HCT116 (cell line): ENCODE measurements at places on chromosomes 1 and 21.

- peak; percentile 35 for DNase-seq
Observed at GRCh38 chr1:6108937-6109614, 63.4 kb downstream of the KCNAB2 start.

- DNase-seq: no peak
Observed at GRCh38 chr1:177620636-177621190, 349.1 kb downstream of the SEC16B start.

- no peak for DNase-seq
Observed at GRCh38 chr1:157893686-157894085, 52.1 kb upstream of the CD5L start.

DNA sequence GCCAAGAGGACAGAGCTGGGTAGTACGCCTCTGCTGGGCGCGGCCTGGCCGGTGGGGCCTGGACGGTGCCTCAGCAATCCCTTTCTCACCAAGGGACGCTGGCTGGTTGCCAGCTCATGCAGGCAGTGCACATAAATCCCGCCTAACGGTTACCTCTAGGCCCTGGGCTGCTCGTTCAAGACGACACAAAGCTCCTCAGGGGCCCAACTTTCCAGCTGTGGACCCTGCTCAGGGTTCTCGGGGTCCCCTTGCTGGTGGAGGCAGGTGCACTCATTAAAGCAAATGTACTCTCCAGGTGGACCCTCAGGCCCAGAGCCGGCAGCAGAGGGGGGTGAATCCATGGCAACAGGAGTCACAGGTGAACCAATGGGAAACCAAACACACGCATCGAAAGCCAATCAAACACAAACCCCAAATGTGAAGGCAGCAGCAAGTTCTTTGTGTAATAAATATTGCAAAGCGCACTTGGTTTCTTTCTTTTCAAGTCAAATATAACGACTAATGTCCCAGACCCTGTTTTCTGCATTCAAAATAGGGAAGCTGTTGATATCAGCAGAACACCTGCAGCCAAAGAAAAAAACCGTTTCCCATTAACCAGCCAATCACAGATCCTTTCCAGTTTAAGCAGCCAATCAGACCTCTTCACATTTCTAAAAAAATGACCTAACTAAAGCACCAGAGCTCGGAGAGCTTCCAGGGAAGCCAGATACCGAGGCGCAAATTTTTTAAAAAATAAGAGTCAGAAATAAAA, 26.1 kb upstream of the CLSTN1 start:
- no peak for DNase-seq

DNA sequence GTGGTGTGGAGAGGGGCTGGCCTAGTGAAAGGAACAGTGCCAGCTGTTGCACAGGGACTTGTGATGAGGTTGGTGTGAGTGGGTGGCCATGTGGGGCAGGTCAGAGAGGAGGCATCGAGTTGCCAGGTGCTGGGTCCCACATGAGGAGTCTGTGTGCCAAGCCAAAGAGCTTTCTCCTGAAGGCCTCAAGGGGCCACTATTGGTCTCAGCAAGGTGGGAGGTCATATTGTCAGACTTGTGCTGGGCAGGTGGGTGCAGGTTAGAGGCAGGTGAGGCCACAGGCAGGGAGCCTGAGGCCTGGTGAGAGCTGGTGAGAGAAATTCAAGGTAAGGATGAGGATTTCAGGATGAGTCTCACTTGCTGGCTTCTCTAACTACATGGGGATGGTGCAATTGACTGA, 256.8 kb downstream of the DISC1 start:
- no peak for DNase-seq

- no peak for DNase-seq
Observed at GRCh38 chr1:67570486-67571143, 114.4 kb upstream of the GADD45A start.

DNA sequence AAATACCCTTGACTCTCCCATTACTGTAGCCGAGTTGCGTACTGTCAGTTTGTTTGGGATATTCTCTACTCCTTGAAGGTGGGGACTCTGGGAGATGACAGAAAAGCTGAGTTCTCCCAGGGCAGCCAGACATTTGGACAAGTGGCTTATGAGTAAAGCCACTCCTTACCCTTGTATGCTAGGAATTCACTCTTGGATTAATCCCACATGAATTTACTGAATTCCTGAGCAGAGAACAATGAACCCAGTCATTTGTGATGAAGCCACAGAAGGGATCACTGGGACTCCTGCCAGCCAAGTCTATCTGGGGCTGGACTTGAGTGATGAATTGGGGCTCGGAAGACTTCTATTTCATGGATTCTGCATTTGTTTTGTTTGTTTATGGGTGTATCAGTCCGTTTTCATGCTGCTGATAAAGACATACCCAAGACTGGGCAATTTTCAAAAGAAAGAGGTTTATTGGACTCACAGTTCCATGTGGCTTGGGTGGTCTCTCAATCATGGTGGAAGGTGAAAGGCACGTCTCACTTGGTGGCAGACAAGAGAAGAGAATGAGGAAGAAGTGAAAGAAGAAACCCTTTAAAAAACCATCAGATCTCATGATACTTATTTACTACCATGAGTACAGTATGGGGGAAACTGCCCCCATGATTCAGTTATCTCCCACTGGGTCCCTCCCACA, 25.1 kb downstream of the C1orf116 start:
- peak; percentile 85 for DNase-seq

DNA sequence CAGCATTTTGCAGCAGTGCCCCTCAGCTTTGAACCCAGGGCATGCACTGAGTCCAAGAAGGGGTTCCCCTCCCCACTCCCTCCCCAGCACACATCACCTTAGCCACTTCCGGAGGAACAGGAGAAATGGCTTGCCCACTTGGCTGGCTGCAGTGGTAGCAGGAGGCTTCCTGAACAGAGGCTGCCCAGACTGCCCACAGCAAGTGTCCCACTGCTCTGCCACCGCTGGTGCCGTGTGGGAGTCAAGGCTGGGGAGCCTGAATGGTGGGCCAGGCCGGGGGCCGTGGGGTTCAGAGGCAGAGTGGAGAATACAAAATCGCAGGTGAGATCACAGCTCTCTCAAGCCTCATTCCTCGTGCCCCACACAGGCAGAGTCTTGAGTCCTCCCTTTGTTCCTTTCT, 34.5 kb downstream of the CD247 start:
- DNase-seq: no peak
